Activated naive CD8-positive, alpha-beta T cell treated with anti-CD3 and anti-CD28 coated beads, Interleukin-2, amount 50 U/mL, for 16 hours (primary cell): ENCODE measurements at places on chromosomes 11 and 22.

- DNase-seq = no peak
Measured at GRCh38 chr22:45760682-45761081, 89.0 kb downstream of the ATXN10 start.

- no peak for DNase-seq
Measured at GRCh38 chr11:131928992-131929391, 558.6 kb downstream of the NTM start.

GRCh38 chr11:31607914-31608313 lies 98.3 kb downstream of the ELP4 start:
- DNase-seq = no peak

GRCh38 chr22:34070531-34070930 lies 150.3 kb upstream of the LARGE1 start:
- no peak for DNase-seq

DNA sequence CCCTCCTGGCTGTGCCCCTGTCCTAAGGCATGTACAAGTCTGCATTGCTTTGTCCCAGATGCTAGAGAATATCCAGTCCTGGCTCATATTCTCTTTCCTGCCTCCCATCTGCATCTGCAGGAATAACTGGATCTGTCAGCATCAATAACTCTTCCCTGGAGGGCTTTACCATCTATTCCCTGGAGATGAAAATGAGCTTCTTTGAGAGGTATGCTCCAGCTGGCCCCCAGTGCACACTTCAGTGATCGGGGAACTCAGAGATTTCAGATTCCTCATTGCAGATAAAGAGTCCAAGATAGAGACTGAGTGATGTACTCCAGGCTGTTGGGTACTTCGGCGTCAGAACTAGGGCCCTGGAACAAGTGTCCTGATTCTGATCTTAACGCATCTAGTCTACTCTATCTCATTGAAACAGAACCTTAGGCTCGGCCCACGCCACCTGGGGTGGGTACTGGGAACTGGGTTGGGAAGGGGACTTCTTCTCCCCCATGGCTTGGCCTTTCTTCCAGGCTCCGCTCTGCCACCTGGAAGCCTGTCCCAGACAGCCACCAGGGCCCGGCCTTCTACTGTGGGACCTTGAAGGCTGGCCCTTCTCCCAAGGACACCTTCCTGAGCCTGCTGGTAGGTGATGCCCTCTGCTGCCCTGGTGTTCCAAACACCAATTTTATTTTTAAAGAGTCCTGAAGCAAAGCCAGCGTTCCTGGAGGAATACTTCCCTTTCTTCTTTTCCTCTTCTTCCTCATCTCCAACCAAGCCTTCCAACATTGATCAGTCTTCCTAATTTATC lies 17.8 kb upstream of the GLB1L2 start:
- no peak for DNase-seq

DNA sequence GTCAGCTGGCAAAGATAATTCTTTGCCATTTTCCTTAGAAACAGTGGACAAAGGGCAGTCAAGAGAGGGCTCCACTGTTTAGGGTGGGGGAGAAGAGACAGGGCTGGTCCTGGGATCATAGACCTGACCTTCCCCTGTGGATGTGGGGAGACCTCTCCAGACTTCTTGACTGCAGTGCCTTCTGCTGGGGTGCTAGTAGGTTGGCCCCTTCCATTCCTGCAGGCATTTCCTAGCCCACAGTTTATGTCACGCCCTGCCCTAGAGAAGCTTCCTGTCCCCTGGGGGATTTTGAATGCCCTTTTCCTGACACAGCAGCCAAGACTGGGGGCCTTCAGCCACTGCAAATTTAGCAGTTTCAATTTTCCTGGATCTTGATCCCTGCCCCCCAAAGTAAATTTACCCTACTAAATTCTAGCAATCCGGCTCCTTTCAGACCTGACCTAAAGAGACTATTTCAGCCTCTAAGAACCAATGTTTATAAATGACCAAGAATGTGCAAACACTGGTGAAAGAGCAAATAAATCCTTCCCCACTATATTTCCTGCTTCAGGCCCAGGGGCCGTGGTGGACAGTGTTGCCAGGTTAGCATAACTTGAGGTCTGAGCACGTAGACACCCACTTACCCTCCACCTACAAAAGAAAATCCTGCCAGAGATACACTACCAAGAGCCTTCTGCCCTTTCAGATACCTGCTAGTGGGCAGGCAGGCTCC lies 58.4 kb downstream of the PPFIBP2 start:
- no peak for DNase-seq

DNA sequence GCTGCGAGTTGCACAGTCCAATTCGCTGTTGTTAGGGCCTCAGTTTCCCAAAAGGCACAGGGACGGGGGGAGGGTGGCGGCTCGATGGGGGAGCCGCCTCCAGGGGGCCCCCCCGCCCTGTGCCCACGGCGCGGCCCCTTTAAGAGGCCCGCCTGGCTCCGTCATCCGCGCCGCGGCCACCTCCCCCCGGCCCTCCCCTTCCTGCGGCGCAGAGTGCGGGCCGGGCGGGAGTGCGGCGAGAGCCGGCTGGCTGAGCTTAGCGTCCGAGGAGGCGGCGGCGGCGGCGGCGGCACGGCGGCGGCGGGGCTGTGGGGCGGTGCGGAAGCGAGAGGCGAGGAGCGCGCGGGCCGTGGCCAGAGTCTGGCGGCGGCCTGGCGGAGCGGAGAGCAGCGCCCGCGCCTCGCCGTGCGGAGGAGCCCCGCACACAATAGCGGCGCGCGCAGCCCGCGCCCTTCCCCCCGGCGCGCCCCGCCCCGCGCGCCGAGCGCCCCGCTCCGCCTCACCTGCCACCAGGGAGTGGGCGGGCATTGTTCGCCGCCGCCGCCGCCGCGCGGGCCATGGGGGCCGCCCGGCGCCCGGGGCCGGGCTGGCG lies at the start of gene BCR:
Gene BCR (plus strand): TSS at position 209 of the 592 bp plus-strand sequence. CDS start 452 bp downstream, outside the sequence.
- DNase-seq = peak; percentile 25

DNA sequence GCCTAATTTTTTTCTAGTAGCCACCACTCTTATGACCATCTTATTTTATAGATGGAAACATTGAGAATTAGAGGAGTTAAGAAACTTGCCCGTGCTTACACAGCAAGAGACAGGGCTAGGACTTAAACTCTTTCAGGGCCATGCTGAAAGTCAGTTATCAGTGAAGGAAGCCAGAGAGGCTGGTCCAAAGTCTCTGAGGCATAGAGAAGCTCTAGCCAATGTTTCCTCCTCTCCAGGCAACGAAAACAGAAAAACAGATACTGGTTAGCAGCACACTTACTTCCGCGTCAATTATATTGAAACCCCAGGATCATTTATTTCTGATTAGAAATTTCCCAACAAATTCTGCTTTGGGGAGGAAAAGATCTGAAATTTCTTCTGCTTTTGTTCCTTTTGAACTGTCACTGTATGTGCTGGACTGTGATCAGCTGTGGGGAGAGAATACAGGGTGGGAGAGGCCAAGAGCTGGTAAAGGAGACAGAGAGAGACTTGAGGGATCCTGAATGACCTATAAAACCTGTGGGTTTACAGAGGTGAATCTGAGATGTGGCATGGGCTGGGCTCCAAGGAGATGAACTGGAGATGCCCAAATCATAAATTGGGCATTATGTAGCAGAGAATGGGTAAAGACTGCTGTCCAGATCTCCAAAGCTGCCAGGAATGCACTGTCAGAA lies 37.5 kb upstream of the CAPRIN1 start:
- no peak for DNase-seq

- DNase-seq = no peak
Measured at GRCh38 chr11:44758983-44759382, 32.2 kb downstream of the TSPAN18 start.

DNA sequence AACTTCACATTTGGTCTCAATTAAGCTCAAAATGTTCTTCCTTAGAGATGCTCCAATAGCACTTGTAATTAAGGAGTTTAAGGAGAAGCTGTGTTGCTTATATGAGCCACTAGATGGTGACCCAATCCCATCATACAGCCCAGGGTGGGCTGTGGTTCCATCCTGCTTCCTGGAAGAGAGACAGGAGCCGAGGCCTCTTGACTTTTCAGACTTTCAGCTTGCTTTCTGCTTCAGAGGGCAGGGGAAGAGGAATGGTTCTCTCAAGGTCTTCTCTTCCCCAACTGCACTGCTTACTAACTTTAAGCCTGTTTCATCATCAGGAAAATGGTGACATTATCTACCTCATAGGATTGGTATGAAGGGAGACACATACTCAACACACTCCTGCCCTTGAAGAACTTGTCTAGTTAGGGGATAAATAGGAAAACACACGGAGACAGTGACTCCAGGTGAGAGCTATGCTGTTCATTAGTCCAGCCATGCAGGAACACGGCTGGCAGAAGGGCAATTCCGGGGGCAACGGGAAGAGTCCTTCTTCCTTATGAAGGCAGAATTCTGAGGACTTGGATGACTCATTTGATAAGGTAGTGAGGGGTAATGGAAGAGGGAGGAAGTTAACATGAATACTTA lies 20.1 kb downstream of the TMEM218 start:
- DNase-seq = no peak

DNA sequence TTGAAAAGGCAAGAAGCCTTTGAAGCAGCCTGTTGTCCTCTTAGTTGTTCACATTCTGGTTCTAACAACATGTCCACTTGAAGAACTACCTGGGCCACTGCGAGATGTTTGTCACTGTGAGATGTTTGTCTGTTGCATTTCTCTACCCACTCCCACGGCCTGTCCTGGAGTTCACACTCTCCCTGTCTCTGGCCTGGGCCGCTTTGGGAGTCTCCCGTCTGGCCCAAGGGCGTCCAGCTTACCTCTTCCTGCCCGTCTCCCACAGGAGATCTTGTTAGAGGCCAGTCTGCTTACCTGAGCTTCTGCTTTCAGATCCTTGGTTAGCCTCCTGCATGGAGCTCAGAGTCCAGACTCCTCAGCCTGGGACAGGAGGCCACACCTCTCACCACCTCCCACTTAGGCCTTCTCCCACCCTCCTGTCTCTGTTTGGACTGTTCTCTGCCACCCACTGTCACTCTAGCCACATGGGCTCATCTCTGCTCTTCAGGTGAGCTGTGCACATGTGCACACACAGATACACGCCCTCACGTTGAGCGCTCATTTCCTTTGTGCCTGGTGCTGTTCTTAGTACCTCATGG lies 66.0 kb downstream of the TBC1D22A start:
- DNase-seq = no peak

- no peak for DNase-seq
Measured at GRCh38 chr11:76234021-76234415, 27.7 kb upstream of the WNT11 start.

DNA sequence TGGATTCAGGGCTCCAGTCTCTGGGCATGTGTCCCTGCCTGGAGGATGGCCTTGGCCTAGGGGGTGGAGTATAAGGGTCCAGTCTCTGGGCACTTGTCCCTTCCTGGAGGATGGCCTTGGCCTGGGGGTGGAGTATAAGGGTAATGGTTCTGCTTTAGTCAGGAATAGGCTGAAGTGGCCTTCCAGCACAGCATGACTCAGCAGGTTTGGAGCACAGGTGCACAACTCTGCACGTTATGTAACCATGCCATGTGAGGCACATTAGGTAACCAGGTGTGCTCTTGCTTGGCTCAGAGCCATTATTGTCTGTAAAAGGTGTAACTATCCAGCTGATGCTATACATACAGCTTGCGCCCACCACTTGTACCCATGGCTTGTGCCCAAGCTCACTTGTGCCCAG lies 48.4 kb upstream of the POLD3 start:
- DNase-seq = no peak

DNA sequence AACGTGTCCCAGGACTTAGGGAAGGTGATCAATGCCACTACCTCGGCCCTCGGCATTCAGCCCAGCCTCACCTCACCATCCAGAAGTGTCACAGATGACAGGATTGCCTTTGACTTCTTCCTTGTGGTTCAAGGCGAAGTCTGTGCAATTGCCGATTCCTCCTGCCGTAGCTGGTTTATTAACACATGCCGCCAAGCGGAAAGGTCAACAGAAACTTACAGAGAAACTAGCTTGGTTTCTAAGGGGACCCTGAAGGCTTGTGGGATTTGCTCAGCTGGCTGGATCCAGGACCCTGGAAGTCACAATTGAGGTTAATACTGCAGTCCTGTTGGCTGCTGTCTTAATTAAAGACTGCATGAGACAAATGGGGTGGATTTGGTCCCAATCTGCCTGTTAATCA lies 65.6 kb downstream of the SHANK2 start:
- DNase-seq = no peak

DNA sequence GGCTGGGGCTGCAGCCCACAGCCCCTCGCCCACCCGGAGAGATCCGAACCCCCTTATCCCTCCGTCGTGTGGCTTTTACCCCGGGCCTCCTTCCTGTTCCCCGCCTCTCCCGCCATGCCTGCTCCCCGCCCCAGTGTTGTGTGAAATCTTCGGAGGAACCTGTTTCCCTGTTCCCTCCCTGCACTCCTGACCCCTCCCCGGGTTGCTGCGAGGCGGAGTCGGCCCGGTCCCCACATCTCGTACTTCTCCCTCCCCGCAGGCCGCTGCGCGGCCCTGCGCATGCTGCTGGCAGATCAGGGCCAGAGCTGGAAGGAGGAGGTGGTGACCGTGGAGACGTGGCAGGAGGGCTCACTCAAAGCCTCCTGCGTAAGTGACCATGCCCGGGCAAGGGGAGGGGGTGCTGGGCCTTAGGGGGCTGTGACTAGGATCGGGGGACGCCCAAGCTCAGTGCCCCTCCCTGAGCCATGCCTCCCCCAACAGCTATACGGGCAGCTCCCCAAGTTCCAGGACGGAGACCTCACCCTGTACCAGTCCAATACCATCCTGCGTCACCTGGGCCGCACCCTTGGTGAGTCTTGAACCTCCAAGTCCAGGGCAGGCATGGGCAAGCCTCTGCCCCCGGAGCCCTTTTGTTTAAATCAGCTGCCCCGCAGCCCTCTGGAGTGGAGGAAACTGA lies 731 bp downstream of the GSTP1 start:
- no peak for DNase-seq

DNA sequence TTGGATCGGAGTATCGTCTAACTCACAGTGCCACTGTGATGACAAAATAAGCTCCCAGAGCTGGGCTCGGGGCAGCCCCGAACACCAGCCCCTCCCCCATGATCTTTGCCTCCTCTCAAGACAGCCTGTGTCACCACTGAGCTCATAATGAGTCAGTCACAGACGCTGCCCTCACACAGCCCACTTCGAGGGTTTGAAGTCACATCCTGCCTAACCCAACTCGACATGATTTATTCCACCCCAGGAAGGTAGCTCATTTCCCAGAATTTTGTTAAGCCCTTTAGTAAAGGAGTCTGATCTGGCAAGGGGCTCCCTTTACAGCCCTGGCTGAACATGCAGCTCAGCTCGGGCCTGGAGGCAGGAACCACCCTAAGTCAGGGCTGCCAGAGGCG lies 22.8 kb downstream of the MYH9 start:
- DNase-seq = peak; percentile 83

- no peak for DNase-seq
Measured at GRCh38 chr11:2203440-2204259, 32.0 kb upstream of the TH start.

GRCh38 chr11:45180179-45180847 lies 33.9 kb downstream of the PRDM11 start:
- no peak for DNase-seq

DNA sequence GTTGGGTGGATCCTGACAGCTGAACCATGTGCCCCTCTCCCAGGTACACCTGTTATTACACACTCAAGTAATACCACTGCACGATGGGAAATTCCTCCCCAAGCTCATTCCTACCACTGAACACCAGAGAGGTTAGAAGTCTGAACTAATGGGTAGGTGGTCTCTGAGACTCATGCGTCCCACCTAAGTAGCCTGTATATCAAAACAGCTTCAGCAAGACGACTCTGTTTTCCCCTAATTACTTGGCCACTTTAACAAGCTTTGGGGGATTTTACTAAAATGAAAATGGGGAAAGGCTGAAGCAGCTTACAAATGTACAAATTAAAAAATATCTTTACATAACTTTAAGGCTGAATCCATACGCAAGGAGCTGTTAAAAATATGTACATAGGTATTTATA lies 29.4 kb downstream of the LGR4 start:
- no peak for DNase-seq

- DNase-seq = no peak
Measured at GRCh38 chr11:95833378-95833777, 43.1 kb downstream of the CEP57 start.
